ENCODE measurements at places on chromosomes 7 and 10. TPM values are rescaled to one million over a fixed set of nuclear protein-coding genes. Genes with fewer than 3 reads are reported as not detected.

DNA sequence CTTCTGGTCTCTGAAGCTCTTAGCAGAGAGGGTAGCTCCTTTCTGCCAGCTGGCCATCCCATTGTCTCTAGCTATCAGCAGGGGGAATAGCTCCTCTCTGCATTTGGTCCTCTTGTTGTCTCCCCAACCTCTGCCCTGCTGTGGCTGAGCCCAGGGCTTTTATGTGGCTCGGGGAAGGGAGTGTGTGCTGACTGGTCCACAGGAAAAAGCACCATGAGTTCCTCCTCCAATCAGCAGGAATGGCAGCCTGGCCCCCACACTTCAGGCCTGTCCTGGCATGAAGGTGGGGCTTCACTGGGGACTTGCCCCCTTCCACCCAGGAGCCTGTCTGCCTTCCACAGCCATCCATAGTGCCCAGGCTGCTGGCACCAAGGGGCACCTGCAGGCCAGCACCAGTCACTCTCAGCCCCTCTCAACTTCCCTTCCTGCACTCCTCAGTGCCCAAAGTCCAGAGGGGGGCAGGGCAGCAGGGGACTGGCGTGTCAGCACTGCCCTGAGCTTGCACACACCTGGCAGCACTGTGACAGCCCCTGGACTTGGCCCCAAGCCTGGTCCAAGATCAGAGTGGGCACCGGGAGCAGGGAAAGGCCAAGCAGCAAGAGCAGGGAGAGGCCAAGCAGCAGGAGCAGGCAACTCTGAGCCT lies 36.2 kb downstream of the NOLC1 start:
- DNase-seq: no peak
- no peaks in the 10 kb centered on the region for H3K4me1 ChIP-seq
- H3K4me3 ChIP-seq: no peak overlapping the region
- H3K27me3 ChIP-seq: no peaks in the 10 kb centered on the region
- H3K27ac ChIP-seq: no peak overlapping the region

- no peaks in the 10 kb centered on the region for H3K4me1 ChIP-seq
- no peak for DNase-seq
- no peak overlapping the region for H3K4me3 ChIP-seq
- no peaks in the 10 kb centered on the region for H3K27me3 ChIP-seq
These were observed 75.2 kb downstream of the PRLHR start for GRCh38 chr10:118520116-118520742.

The SPDYE8 gene
- total RNA-seq: not detected

DNA sequence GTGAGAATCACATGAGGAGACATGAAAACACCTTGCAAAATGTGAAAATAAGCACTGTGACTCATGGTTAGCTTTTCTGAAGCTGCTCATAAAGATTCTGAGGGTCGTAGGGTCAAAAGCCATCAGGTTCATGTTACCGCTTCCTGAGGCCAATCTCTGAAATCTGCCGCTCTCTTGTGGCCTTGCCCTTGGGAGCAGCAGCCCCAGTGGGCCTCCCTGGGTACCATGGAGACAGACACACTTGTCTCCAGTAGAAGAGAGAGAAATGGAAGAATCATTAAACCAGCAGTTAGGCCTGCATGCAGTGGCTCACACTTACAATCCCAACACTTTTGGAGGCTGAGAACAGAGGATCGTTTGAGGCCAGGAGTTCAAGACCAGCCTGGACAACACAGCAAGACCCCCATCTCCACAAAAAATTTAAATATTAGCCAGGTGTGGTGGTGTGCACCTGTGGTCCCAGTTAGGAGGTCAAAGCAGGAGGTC lies 42.8 kb downstream of the NIPSNAP2 start:
- H3K27me3 ChIP-seq: no peaks in the 10 kb centered on the region
- no peak overlapping the region for H3K4me3 ChIP-seq
- no peak for DNase-seq
- H3K27ac ChIP-seq: no peak overlapping the region

The KIF11 gene
- total RNA-seq: 2.0 TPM

DNA sequence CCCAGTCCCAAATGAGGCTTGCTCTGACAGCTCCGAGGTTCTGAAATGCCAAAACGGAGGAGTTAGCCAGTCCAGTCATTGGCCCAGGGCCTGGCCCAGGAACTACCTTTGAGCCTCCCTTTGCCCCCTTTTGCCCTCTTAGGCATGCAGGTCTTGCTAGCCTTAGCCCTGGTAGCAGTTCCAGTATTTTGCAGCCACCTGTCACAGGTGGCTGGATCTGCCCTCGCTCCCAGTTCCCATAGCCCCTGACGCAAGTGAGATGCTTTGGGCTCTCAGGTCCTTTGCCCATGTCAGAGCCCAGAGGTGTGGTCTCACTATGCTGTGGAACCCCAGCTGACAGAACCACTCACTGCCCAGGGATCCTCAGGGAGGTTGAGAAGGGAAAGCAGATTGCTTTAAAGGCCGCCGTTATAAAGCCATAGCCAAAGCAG lies 42.0 kb downstream of the GPRIN2 start:
- no peaks in the 10 kb centered on the region for H3K27me3 ChIP-seq
- no peaks in the 10 kb centered on the region for H3K36me3 ChIP-seq
- DNase-seq: no peak
- H3K4me1 ChIP-seq: no peaks in the 10 kb centered on the region
- H3K27ac ChIP-seq: no peak overlapping the region
- no peak overlapping the region for H3K4me3 ChIP-seq

The FERD3L gene
- not detected for total RNA-seq

The PNLIPRP3 gene
- 0.22 TPM for total RNA-seq

The OGDHL gene
- total RNA-seq: 0.30 TPM

DNA sequence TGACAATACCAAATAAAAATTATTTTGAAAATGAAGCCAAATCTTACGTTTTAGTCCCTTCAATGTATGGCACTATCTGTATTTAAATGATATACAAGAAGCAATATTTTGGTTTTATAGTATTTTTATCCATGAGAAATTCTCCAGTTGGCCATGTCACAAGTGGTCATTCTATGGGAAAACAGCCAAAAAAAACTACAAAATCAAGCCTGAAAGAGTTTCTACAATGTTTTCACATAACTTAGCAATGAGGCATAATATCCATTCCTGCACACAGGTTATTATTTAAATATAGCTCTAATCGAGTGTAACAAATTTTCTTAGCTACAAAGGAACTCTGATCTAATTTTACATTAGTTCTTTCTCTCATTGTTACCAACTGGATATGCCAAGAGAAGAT lies 5.4 kb downstream of the RAB11FIP2 start:
- H3K4me3 ChIP-seq: no peak overlapping the region
- no peaks in the 10 kb centered on the region for H3K27me3 ChIP-seq
- H3K4me1 ChIP-seq: peaks cover 33% of the 10 kb centered on the region
- H3K36me3 ChIP-seq: no peaks in the 10 kb centered on the region
- DNase-seq: no peak

The C7orf57 gene
- total RNA-seq: 15.5 TPM

DNA sequence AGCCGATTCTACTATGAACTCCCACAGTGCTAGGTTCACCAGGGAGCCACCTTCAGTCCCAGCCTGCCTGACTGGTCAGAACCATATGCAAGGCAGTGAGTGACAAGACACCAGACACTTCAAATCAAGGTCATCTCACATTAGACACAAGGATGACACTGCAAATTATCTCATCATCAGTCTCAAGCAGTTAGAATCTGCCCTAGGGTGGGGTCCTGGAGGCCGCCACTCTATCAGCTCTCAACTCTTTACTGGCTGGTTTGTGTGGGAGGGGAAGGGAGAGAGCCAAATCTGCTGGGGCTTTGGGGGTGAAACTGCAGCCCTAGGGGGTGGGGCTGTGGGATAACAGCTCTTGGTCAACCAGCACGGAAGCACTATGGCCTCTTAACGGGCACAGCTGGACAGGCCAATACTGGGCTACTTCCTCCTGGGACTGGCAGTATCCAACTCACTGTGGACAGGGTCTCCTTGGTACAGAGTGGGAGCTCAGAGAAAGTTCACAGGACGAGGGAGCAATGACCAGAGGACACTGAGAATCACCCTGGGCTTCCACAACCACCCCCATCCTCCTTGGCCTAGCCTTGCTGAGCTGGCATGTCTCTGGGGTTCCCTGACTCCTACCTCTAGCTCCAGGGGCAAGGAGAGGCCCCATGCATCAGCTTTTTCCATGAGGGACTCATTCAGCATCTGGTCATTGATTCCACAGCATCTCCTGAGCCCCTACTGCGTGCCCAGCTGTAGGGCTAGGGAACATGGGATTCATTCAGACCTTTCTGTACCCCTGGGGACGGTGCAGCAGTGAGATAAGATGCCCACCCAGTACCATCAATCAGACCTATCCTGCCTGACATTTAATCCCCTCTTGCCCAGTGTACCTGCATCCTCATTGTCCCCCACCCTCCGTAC lies 5.4 kb downstream of the GPRIN2 start:
- peaks cover 6% of the 10 kb centered on the region for H3K4me1 ChIP-seq
- no peak for DNase-seq
- H3K27ac ChIP-seq: no peak overlapping the region
- H3K4me3 ChIP-seq: no peak overlapping the region
- peaks cover 5% of the 10 kb centered on the region for H3K27me3 ChIP-seq
- H3K36me3 ChIP-seq: no peaks in the 10 kb centered on the region

The LGI1 gene
- total RNA-seq: not detected

GRCh38 chr7:158827411-158828132 lies 1.7 kb downstream of the ESYT2 start:
- peak overlapping the region; percentile 98 for H3K27ac ChIP-seq
- peaks cover 42% of the 10 kb centered on the region for H3K4me1 ChIP-seq
- DNase-seq: no peak

- H3K27ac ChIP-seq: no peak overlapping the region
- no peak overlapping the region for H3K4me3 ChIP-seq
- no peaks in the 10 kb centered on the region for H3K4me1 ChIP-seq
- no peaks in the 10 kb centered on the region for H3K36me3 ChIP-seq
These were observed 118.0 kb upstream of the KMT2C start for GRCh38 chr7:152553671-152554317.

The KLF14 gene
- total RNA-seq: not detected

DNA sequence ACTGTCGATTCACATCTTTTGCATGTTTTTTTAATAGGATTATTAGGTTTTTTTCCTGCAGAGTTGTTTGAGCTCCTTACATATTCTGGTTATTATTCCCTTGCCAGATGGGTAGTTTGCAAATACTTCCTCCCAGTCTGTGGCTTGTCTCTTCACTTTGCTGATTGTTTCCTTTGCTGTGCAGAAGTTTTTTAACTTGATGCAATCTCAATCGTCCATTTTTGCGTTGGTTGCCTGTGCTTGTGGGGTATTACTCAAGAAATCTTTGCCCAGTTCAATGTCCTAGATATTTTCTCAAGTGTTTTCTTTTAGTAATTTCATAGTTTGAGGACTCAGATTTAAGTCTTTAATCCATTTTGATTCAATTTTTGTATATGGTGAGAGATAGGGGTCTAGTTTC lies 95.4 kb downstream of the TBXAS1 start:
- no peak overlapping the region for H3K4me3 ChIP-seq
- H3K36me3 ChIP-seq: no peaks in the 10 kb centered on the region
- DNase-seq: no peak

GRCh38 chr10:51129946-51130544 lies 55.8 kb downstream of the PRKG1 start:
- H3K27ac ChIP-seq: no peak overlapping the region
- H3K27me3 ChIP-seq: no peaks in the 10 kb centered on the region
- no peaks in the 10 kb centered on the region for H3K4me1 ChIP-seq
- no peak overlapping the region for H3K4me3 ChIP-seq

DNA sequence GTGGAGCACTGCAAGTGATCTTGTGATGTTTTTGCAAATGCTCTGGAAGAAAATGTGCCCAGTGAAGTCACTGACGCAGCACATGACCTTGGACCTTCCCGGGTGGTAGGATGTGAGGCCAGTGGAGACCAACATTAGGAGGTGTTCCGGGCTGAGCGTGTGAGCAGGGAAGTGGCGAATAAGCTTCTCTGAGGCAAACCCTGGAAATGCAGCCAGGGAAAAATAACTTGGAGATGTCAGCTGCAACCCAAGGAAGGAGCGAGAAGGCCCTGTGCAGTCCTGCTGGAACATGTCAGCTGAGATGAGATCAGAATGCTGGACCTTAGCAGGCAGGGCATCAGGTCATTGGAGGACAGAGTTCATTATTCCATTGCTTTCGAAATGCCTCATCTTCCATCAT lies 18.6 kb upstream of the SDK1 start:
- peak; percentile 25 for DNase-seq
- H3K4me3 ChIP-seq: no peak overlapping the region
- no peak overlapping the region for H3K27ac ChIP-seq
- no peaks in the 10 kb centered on the region for H3K4me1 ChIP-seq

The EPO gene
- not detected for total RNA-seq

DNA sequence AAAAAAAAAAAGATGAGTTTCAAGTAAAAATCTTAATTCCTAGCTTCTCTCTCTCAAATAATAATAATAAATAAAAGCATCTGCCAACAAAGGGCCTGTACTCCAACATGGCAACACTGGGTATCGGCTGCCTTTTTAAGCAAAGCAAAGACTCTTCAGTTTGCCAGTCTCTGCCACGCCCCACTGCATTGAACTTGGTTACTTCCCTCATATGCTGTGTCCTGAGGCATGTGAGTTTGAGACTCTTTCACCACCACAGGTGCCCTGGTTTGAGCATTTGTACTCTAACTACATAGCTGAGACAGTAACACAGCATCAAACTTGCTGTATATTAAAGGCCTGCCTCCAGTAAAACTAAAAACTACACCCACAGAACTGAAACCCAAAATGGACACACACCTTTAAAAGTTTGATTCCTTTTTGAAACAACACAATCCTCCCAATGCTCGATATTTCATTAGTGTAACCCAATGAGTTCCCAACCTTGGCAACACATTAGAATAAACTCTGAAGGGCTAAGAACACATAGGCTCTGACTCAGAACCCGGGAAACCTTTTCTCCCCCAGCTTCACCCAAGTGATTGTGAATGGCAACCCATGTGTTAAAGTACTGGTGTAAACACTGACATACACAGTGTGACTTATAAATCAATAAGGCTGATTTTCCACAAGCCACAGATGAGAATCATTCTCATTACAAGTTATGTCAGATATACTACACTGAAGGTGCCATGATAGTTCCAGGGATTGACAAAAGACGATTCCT lies 12.0 kb downstream of the JAZF1 start:
- DNase-seq: no peak
- no peaks in the 10 kb centered on the region for H3K36me3 ChIP-seq
- peaks cover 5% of the 10 kb centered on the region for H3K4me1 ChIP-seq
- H3K27ac ChIP-seq: no peak overlapping the region
- H3K4me3 ChIP-seq: no peak overlapping the region
- no peaks in the 10 kb centered on the region for H3K27me3 ChIP-seq

The FAM25G gene
- not detected for total RNA-seq

The ABCB4 gene
- total RNA-seq: 0.47 TPM

The PON2 gene
- total RNA-seq: 304 TPM

The MSMB gene
- total RNA-seq: not detected

- no peaks in the 10 kb centered on the region for H3K27me3 ChIP-seq
- no peak for DNase-seq
- H3K36me3 ChIP-seq: no peaks in the 10 kb centered on the region
- no peak overlapping the region for H3K27ac ChIP-seq
- no peak overlapping the region for H3K4me3 ChIP-seq
These were observed 12.9 kb downstream of the SGCE start for GRCh38 chr7:94642838-94643653.

Measured in upper lobe of left lung (tissue), 6 donors.